ENCODE measurements at places on chromosomes 16 and 17. TPM values are rescaled to one million over a fixed set of nuclear protein-coding genes. Genes with fewer than 3 reads are reported as not detected.

The GINS2 gene
- total RNA-seq, result 0.16 TPM

The SMYD4 gene
- total RNA-seq, result 19.1 TPM

The NPW gene
- total RNA-seq, result not detected

The CFAP20 gene
- 42.5 TPM for total RNA-seq

The ZNF205 gene
- 16.7 TPM for total RNA-seq
